ENCODE measurements at places on chromosomes 12 and 14. TPM values are rescaled to one million over a fixed set of nuclear protein-coding genes. Genes with fewer than 3 reads are reported as not detected.

The RTL1 gene
- total RNA-seq = not detected

The STYK1 gene
- 4.9 TPM for total RNA-seq

The IL23A gene
- not detected for total RNA-seq

The ETFBKMT gene
- total RNA-seq = 4.9 TPM

The CACNA2D4 gene
- 3.3 TPM for total RNA-seq

The ARHGEF40 gene
- total RNA-seq = 40.6 TPM

- no peak for DNase-seq
Measured at GRCh38 chr14:57747036-57747435, 118.9 kb downstream of the SLC35F4 start.

Measured in breast epithelium (tissue), 4 donors.